Stimulated activated CD8-positive, alpha-beta memory T cell treated with anti-CD3 and anti-CD28 coated beads, Interleukin-2, amount 100 ng/mL, for 1 hour (primary cell): ENCODE measurements at places on chromosomes 1 and 21.

- no peak for DNase-seq
These were observed 123.6 kb upstream of the RUNX3 start for GRCh38 chr1:25053576-25054250.

DNA sequence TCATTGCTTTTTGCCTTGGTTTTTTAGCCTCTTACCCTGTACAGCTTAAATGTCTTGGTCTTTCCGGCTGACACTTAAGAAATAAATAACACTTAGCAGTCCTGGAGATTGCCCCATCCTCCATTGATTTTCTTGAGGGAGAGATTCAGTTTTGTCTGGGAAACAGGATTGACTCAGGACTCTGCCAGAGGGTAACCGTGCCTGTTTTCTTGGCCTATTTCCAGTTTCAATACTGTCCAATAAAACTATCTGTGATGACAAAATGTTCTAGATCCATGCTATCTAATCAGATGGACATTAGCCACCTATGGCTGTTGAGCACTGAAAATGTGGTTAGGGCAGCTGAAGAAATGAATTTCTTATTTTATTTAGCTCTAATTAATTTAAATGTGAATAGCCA is 216.1 kb downstream of the DUSP10 start:
- no peak for DNase-seq

- no peak for DNase-seq
These were observed 140.5 kb downstream of the SLC44A5 start for GRCh38 chr1:75470448-75470847.

- DNase-seq = no peak
These were observed 387.8 kb downstream of the OMA1 start for GRCh38 chr1:58158506-58159433.

DNA sequence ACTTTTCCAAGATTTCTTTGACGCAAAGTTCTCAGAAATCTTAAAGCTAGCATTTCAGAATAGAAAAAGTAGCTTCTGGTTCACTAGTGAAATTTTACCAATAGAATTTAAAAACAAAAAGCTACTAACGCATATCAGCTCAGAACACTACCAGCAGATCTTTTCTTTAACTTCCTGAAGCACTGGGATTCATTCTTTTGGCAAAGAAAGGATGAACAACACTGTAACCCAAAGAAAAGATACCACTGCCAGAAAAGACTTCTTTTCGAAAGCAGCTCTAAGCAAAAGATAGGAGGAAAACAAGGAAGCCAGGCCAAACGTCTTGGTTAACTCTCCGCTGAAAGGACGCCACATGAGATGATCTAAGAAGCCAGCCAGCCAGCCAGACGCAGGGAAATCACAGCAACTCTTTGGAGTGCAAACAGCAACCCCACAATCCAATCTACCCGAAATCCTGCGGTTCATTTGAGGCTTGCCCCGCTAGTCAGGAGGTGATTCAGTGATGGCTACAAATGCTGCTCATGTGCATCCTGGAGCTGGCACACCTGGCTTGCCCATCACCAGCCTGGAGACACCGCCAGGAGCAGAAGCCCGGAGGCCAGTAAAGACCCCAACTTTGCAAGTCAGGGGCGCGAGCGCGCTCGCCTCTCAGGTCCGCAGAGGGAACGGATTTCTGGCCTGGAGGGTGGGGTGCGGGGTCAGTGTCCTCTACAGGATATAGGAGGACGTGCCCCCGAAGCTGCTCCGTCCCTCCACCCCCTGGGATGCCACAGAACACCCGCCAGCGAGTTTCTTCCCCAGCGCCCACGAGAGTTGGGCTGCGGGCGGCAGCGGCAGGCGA is 812 bp downstream of the NBPF1 start:
- no peak for DNase-seq

- peak; percentile 1 for DNase-seq
These were observed 841 bp downstream of the SNX27 start for GRCh38 chr1:151612501-151613281.

DNA sequence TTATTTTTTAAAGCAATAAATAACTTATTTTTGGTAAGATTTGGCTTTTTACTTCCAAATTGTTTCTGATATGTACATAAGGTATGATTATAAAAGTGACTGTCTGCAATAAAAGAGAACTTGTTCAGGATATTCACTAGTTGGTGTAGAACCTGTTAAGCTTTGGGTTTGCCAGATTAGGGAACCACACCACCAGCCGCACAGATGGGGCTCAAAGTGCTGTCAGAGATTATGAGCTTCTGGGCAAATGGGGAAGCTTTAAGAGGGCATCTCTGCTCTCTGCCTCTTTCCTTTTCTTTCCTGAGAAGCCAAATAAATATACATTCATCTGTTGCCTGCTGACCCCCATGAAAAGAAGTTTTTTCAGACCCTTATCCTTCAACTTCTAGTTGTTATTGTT is 25.4 kb downstream of the IVNS1ABP start:
- no peak for DNase-seq

- DNase-seq = no peak
These were observed 112.8 kb downstream of the DNAH14 start for GRCh38 chr1:225042263-225042662.

DNA sequence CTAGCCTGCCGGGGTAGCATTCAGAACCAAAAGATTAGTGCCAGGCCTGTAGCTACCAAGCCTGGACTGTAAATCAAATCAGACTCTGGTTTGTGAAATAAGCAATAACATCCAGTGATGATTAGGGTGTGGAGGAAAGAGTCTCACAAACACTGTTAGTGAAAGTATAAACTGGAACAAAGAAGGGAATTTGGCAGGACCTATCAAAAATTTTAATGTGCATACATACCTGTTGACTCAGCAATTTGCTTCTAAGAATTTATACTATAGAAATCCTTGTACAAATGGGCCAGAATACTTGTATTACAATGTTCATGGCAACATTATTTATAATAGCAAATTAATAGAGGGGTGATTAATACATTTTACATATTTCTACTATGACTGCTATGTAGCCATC is 109.8 kb upstream of the WARS2 start:
- DNase-seq = no peak

GRCh38 chr1:182193908-182194550 is 132.5 kb upstream of the ZNF648 start:
- no peak for DNase-seq

GRCh38 chr1:6466023-6466422 is at the start of gene TNFRSF25:
Gene TNFRSF25 (minus strand): TSS chr1:6466173. CDS start chr1:6466107, 66 bp downstream.
- DNase-seq = no peak

- no peak for DNase-seq
These were observed 108.1 kb upstream of the IVNS1ABP start for GRCh38 chr1:185425163-185425562.

- DNase-seq = no peak
These were observed 259.2 kb downstream of the FMN2 start for GRCh38 chr1:240350910-240351331.

DNA sequence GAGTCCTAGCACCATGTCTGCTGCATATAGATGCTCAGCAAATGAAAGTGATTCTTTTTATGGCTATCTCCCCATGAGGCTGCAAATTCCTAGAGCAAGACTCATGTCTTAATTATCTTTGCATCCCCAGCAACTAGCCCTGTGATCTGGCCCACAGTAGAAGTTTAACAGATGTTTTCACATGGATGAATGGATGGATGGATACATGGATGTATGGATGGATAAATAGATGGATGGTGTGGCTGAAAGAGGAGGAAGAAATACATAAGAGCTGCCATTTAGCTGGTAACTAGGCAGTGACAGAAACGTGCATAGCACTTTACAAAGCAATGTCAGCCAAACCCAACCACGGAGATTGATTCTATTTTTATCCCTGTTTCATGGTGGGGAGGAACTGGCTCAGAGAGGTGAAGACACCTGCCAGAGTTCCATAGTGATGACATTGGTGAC is 32.7 kb upstream of the ZBTB40 start:
- DNase-seq = no peak

- DNase-seq = no peak
These were observed 9.3 kb downstream of the ANKRD45 start for GRCh38 chr1:173660306-173660705.

DNA sequence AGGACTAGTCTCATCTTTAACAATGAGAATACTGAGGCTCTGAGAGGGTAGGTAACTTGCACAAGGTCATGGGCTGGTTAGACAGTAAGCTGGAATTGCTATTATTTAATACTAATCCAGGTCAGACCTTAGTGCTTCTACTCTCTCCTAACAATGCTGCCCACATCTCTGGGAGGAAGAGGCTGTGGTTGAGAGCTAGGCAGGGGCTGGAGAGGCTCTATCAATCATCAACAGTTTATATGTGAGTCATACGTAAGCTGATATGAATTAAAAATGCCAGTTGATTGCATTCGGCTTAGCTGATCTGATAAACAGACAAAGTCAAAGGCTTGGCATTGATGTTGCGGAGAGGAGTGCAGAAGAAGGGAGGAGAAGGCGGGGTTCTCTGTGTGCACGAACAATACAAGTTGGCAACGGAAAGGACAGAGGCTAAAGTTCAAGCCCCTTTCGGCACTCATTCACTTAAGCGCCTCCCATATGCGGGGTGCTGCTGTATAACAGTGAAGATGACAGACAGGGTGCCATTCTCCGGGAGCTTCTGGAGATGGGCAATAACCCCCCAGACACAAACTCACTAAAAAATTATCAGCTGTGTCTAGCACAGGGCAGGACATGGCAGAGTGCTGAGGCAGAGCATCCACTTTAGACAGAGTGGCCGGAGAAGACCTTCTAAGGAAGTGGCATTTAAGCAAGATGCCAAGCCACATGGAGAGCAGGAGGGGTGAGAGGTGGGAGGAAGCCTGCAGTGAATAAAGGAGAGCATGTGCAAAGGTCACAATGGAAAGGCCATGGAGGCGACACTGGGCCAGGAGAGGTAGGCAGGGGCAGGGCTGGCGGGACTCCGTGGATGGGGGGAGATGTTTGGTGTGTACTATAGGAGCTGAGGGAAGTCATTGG is 195.2 kb downstream of the ZSCAN20 start:
- DNase-seq = no peak

GRCh38 chr1:35029761-35030160 is 2.0 kb downstream of the ZMYM6 start:
- DNase-seq = no peak

DNA sequence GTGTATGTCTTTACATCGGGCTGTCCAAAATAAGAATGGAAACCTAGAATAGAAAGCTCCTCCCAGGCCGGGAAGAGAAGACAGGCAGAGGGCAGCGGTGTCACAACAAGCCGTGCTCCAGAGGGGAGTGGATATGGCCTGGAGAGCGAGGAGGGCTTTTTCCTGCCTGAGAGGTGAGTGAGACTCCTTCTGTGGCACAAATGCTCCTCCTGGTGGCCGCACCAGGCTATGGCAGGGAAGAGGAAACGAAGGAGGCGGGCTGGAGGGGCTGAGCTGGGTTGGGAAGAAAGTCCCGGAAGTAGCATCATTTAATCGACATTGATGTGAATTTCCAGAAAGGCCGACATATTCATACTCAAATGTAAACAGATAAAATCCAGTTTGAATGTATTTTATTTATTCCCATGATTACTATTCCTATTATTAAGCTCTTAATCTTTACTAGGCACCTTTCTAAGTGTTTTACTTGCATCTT is 54.7 kb downstream of the MEF2D start:
- DNase-seq = peak; percentile 57

DNA sequence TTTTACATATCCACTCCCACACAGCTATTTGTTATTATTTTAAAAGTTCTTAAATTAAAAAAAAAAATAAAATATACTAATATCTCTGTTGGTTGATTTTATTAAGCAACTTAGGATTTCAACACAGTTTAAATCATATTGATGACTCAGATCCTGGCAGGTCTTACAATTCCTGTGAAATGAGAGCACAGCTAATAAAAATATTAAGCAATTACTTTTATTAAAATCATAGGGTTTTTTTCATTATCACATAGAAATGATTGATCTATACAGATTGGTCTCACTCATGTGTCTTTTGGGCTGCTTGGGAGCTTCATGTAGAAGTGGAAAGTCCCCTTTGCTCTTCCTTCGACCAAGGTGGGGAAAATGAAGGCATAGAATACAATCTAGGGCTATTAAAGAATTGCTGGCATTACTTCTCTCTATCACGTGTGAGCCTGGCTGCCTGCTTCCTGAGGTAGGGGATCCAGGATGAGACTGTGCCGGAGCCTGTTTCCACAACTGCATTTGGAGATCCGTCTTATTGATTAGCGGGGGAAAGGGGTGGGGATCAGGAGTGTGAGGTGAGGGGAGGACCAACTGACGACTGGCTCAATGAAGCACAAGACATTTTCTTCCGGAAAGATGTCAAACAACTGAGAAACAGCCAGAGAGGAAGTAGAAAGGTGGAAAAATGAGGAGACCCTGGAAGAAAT is 858.0 kb downstream of the USP25 start:
- DNase-seq = no peak

GRCh38 chr1:119554183-119554582 is 47.2 kb downstream of the HSD3B1 start:
- DNase-seq = no peak
